Renal cortical epithelial cell (primary cell): ENCODE measurements at places on chromosomes 4 and X.

- DNase-seq, result peak; percentile 74
Measured at GRCh38 chr4:23654791-23655190, 235.1 kb downstream of the PPARGC1A start.

GRCh38 chr4:127138586-127138985 is 494.2 kb upstream of the INTU start:
- no peak for DNase-seq

GRCh38 chr4:101914761-101915160 is 124.2 kb downstream of the BANK1 start:
- DNase-seq, result no peak

DNA sequence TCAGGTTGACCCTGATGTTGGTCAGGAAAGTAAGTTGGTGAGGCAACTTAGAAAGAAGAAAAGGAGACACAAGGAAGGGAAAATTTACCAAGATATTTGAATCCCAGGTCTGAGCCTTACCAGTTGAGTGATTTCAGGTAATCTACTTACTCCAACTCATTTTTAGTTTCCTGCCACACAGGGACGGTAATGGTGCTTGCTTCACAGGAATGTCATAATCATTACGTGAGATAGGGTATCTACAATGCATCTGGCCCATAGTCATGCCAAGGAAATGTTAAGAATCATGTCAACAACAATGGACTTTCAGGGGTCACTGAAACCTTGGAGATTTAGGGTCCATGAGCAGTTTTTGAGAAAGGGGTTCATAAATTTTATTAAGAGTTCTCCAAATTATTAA is 195.4 kb upstream of the HHIP start:
- DNase-seq, result peak; percentile 53

DNA sequence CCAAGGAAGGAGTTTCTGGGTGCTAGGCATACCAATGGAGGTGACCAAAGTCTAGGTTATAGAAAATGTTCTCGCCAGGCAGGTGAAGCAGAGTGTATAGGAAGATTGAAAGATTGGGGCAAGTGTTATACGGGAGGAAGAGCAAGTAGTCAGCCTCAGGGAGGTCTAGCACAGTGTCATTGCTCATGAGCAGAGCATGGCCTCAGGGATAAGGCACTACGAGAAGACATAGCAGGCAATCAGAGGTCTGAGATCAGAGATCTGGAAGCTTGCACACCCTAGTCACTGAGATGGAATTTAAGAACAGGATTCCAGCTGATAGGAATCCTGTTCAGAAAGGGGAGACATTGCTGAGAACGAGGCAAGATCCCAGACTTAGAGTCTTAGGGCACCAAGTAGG is 350.0 kb upstream of the CASK start:
- DNase-seq, result no peak

GRCh38 chr4:48350871-48351270 is 9.5 kb downstream of the SLAIN2 start:
- no peak for DNase-seq

- DNase-seq, result no peak
Measured at GRCh38 chr4:111633663-111634266, 511.5 kb upstream of the FAM241A start.

DNA sequence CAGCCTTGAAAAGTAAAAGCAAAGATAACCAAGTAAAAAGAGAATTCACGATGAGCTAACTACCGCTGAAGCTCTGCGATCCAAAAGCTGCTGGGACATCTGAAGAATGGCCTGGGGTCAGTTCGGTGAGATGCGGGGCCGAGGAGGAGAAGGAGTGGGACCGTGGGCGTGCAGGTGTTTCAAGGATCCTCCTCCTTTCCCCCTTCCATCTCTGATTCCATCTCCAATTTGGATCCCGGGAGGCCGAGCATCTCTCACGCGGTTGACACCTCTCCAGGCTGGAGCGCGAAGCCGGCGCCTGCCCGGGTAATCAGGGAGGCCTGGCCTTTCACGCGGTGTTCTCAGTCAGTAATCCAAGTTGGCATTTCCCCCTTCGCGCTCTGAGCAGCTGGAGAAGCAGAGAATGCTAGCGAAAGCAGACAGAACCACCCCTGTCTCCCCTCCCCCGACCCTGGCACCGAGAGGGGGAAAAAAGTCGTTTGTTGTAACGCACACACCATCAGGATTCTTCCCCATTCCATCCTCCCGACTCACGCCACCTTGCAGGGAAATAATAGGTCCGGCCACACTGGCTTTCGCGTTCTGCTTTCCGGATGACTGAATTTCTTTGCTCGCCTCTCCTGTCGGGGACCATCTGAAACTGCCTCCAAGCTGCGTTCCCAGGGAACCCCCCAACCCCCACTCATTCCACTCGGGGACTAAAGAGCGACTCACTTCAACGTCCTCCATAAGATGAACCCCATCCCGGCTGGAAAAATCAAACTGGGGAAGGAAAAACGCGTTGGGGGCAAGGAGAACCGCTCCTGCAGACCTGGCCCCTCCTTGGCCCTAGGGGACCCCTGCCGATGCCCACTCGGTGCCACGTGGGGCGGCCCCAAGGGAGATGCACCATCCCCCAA is 6.5 kb downstream of the NEUROG2 start:
- DNase-seq, result peak; percentile 50

- peak; percentile 56 for DNase-seq
Measured at GRCh38 chr4:16443504-16444088, 217.3 kb upstream of the TAPT1 start.

- DNase-seq, result no peak
Measured at GRCh38 chrX:12973561-12974304, 1.2 kb upstream of the TMSB4X start.

DNA sequence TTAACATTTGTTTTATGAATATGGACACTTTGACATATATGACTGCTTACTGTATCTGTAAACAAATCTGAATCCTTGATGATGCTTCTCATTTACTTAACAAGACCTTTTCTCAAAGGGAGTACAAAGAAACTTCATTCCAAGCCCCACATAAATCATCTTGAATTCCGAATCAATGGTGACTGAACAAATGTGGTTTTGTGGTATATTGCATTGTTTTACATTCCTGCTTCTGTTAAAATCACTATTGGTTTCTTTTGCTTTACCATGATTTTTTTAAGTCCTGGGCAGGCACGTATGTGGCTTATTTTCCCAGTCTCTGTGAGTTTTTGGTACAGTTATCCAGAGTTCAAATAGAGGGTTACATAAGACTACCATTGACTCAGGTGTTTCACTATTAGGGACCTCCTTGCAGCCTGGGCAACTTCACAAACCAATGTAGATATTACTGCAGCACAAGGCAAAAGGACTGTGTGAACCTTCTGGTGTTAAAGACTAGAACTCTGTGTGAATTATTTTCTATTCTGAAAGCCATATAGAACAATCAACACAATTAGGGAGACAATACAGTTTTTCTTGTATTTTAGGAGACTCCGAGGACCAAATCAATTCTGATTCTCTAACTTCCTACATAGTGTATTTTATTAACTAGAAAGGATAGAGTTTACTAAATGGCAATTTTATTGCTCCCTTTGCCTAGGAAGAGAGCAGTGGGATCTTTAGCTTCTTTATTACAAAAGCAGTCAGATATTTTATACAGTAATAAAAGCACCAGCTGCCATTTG is 196.4 kb downstream of the GALNTL6 start:
- peak; percentile 7 for DNase-seq

- DNase-seq, result no peak
Measured at GRCh38 chrX:111504941-111505340, 6.5 kb upstream of the SERTM2 start.

DNA sequence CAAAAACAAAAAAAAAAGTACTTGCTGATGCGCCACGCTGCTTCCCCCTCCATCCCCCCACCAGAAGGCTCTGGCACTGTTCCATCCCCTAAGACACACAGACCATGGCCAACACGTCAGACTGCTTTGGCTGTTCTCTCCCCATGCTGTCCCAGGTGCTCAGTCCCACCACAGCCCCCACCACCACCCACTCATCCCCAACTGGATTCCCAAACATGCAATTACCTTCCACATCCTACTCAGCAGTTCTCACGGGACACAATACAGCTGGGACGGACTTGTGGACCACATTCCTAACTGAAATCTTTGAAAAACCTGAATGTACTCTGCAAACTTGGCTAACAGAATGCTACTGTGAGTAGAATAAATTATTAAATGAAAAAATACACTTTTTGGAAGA is 8.6 kb downstream of the FAT1 start:
- no peak for DNase-seq

GRCh38 chrX:31320740-31321139 is 248.9 kb upstream of the FTHL17 start:
- no peak for DNase-seq

DNA sequence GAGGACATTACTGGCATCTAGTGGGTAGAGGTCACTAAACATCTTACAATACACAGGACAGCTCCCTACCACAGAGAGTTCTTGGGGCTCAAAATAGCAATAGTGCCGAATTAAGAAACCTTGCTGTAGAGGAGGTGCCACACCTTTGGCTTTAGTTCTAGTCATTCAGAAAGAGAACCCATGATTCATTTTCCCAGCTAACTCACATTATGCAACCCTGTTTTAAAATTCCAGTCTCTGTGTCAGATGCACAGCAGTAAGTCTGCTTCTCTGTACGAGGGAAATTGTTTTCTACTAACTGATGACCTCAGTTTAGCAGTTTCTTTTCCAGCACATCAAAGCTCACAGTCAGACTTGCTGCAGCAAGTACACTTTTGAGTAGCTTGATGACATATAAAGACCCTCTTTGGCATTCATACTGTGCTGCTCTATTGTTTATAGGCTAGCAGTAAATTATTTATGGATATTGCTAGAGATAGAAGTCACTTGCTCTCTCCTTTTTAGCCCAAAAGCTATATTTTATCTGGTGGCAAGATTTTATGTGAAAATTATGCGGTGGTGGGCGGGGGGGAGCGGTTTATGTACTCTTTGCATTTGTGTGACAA is 487.8 kb upstream of the MAGEB18 start:
- DNase-seq, result peak; percentile 5

GRCh38 chr4:41142376-41143310 is 71.7 kb downstream of the APBB2 start:
- peak; percentile 90 for DNase-seq

DNA sequence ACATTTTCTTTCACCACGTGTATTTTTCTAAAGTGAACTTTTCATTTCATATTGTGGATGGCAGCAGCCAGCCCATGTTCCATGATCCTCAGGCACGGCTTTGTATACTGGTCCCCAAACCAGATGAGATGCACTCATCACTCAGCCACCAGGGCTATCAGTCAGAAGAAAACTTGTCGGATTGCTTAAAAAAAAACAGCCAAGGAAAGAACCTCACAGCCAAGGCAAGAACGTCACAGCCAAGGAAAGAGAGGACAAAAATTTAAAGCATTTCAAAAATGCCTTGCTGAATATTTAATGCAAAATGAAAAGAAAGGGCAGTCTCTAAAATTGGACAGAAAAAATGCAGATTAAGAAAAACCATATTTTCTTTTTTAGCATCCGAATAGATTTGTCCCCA is 333.3 kb downstream of the PDGFC start:
- DNase-seq, result no peak

DNA sequence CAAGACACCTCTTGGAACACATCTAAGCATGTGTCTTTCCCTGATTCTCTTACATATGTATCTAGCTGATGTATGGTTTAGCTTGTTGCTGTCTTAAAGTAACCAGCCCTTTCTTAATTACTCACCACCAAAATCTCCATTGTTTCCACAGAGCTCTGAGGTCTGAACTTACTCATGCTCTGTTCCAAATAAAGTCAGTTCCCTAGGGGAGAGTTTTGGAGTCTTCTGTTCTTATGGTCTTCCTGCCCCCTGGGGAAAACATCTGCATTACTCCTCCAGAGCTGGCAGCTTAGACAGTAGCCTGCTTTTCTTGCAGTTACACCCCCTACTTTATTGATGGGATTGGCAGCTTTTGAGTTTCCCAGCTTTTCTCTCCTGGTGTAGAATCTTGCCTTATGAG is 125.8 kb downstream of the EDA start:
- DNase-seq, result no peak

DNA sequence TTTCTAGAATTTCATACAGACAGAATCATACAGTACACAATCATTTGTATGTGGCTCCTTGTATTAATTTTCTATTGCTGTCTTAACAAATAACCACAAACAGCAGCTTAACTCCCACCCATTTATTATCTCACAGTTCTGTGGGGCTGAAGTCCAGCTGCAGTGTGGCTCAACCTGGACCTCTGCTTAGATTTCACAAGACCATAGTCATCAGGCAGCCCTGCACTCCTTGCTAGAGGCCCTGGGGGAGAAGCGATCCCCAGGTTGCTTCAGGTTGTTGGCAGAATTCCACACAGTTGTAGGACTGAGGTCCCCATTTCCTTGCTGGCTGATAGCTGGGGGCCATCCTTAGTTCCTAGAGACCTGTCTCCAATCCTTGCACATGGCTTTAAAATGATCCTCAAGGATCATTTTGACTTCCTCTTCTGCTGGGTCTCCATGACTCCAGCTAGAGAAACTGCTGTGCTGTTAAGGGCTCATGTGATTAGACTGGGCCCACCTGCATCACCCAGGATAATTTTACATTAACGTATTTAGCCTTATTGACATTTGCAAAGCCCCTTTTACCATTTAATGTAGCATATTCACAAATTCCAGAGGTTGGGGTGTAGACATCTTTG is 60.9 kb upstream of the SMAD1 start:
- peak; percentile 50 for DNase-seq

DNA sequence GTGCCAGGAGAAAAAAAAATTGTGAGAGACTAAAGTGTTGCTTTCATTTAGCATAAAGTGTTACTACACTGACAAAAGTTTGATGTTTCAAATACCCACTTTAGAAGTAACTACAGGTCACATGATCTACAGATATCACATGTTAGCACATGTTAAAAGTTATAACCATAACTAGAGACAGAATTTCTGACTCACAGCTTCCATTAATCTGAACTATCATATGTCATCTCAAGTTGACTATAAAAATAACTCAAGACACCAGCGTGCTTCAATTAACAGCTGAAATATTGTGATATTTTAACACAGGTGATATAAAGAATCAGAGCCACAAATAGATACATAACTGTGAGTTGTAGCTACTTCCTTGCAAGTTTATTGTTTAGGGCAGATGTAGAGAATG is 591.5 kb upstream of the PITX2 start:
- no peak for DNase-seq

GRCh38 chr4:28565396-28565795 is 1704.8 kb downstream of the STIM2 start:
- DNase-seq, result no peak

DNA sequence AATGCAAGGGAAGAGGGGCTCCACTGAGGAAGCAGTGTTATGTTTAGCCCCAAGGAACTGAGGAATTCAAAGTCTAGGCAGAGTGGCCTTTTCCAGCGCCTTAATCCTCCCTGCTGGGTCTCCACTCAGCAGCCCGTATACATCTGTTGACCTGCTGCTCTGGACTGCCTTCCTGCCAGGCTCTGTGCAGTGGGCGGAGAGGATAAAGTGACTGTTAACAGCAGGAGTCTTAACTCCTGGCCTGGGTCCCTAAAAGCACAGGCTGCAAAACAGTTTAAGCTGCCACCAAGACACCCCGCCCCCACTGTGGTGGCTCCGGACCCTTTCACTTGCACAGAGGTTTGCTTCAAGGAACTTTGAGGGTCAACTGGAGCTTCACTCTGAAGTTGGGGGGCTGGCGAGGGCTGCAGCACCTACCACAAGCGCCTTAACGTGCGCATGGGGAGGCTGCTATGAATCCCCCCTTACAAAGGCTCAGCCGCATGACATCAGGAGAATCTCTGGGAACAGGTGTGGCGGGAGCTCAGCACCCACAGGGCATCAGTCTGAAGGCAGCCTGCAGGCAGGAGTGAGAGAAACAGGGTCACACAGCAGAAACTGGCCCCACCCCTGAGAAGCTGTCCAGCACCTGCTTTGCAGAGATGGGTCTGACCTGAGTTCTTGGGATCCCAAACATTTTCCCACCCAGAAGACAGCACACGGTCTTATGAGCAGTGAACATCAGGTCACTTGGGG is 358.2 kb upstream of the GATB start:
- no peak for DNase-seq
